Transverse colon (tissue), 4 donors: ENCODE measurements at places on chromosomes 6 and 20. TPM values are rescaled to one million over a fixed set of nuclear protein-coding genes. Genes with fewer than 3 reads are reported as not detected.

DNA sequence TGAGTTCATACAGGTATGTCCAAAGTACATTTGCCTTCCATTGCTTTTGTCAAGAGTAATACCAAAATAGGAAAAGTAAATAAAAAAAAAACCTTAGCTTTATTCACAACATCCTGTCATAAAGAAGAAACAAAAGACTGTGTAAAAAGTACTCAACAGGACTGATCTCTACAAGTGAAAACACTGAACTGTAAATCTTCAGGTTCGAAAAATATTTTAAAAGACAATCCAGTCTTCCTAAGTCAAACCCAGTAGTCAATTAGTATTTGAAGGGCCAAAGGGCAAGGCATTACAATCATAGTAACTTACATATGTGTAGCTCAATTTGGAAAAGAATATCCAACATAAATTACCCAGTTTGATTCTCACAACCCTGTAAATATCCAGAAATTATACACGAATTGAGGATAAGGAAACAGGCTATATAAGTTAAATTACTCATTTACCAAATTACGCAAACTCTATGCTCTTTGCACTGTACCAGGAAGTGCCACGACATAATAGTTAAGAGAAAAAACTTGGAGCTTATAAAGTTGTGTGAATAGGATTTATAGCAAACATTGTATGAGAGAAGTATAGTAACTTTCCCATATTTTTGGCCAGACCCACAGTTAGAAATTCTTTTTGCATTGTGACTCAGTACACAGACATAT lies 21.2 kb downstream of the PTPRK start:
- no peaks in the 10 kb centered on the region for H3K27me3 ChIP-seq
- peaks cover 44% of the 10 kb centered on the region for H3K4me1 ChIP-seq
- no peaks in the 10 kb centered on the region for H3K36me3 ChIP-seq
- peak overlapping the region; percentile 74 for H3K27ac ChIP-seq
- no peak for DNase-seq
- no peak overlapping the region for H3K4me3 ChIP-seq

DNA sequence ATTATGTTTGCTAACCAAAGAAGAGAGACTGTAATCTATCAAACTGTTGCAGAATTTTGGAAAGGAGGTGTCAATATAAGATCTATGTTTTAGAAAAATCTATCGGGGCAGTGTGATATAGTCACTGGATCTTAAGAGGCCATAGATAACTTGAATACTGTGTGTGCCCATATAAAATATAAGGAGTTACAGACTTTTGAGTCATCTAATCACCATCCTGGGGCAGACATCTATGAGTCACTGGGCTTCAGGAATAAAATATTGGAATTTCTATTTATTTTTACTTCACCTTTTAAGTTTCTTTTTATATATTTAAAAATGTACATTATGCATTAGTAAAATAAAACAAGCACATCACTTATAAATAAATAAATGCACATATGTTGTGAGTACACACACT lies 509.3 kb upstream of the MAN1A1 start:
- no peak overlapping the region for H3K4me3 ChIP-seq
- H3K4me1 ChIP-seq, result no peaks in the 10 kb centered on the region
- H3K36me3 ChIP-seq, result no peaks in the 10 kb centered on the region
- H3K27ac ChIP-seq, result no peak overlapping the region

DNA sequence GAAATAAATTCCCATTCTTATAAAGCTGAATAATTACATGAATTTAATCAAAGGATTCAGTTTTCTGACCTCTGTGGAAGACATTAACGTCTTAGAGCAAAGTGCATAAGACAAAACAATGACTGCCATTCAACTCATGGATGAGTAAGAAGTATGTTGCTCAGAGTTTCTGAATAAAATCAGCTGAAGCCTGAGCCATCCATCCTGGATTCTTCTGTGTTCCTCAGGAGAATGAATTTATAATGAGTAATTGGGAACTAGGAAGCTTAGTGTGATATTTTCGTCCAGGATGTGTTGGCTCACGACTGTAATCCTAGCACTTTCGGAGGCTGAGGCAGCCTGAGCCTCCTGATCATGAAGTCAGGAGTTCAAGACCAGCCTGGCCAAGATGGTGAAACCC lies 62.8 kb downstream of the PERP start:
- no peak overlapping the region for H3K4me3 ChIP-seq
- H3K4me1 ChIP-seq, result no peaks in the 10 kb centered on the region
- no peaks in the 10 kb centered on the region for H3K27me3 ChIP-seq

- DNase-seq, result no peak
- peaks cover 14% of the 10 kb centered on the region for H3K4me1 ChIP-seq
- H3K27me3 ChIP-seq, result no peaks in the 10 kb centered on the region
- H3K4me3 ChIP-seq, result no peak overlapping the region
- no peaks in the 10 kb centered on the region for H3K36me3 ChIP-seq
Observed at GRCh38 chr20:23065266-23066201, 16.1 kb upstream of the THBD start.

GRCh38 chr20:37990571-37991151 lies 42.6 kb downstream of the TTI1 start:
- peaks cover 5% of the 10 kb centered on the region for H3K36me3 ChIP-seq
- DNase-seq, result peak; percentile 76
- peak overlapping the region; percentile 24 for H3K27ac ChIP-seq
- no peak overlapping the region for H3K4me3 ChIP-seq
- H3K4me1 ChIP-seq, result peaks cover 42% of the 10 kb centered on the region
- no peaks in the 10 kb centered on the region for H3K27me3 ChIP-seq

- no peak for DNase-seq
- H3K27ac ChIP-seq, result no peak overlapping the region
- H3K36me3 ChIP-seq, result no peaks in the 10 kb centered on the region
- no peaks in the 10 kb centered on the region for H3K4me1 ChIP-seq
- H3K4me3 ChIP-seq, result no peak overlapping the region
Observed at GRCh38 chr20:22729616-22730236, 145.4 kb upstream of the FOXA2 start.

PSORS1C2 gene
- total RNA-seq, result not detected

GINS1 gene
- not detected for total RNA-seq

PKIB gene
- total RNA-seq, result 109 TPM

CSNK2A1 gene
- total RNA-seq, result 76.7 TPM

PTCHD4 gene
- total RNA-seq, result 0.27 TPM

- no peaks in the 10 kb centered on the region for H3K27me3 ChIP-seq
- no peak overlapping the region for H3K27ac ChIP-seq
- H3K36me3 ChIP-seq, result no peaks in the 10 kb centered on the region
- no peak overlapping the region for H3K4me3 ChIP-seq
Observed at GRCh38 chr6:126890055-126890454, 228.4 kb upstream of the RSPO3 start.

SLCO4A1 gene
- total RNA-seq, result 85.3 TPM

GNAS gene
- total RNA-seq, result 517 TPM

GRCh38 chr6:22227824-22228610 lies 68.8 kb downstream of the PRL start:
- H3K36me3 ChIP-seq, result no peaks in the 10 kb centered on the region
- no peak overlapping the region for H3K4me3 ChIP-seq
- no peaks in the 10 kb centered on the region for H3K27me3 ChIP-seq
- no peak overlapping the region for H3K27ac ChIP-seq
- no peak for DNase-seq

GRCh38 chr6:150739711-150740349 lies 125.7 kb upstream of the MTHFD1L start:
- no peaks in the 10 kb centered on the region for H3K27me3 ChIP-seq
- DNase-seq, result no peak
- no peaks in the 10 kb centered on the region for H3K36me3 ChIP-seq
- H3K4me1 ChIP-seq, result no peaks in the 10 kb centered on the region
- no peak overlapping the region for H3K27ac ChIP-seq

SLC4A11 gene
- 0.64 TPM for total RNA-seq

CLPSL1 gene
- not detected for total RNA-seq

DNA sequence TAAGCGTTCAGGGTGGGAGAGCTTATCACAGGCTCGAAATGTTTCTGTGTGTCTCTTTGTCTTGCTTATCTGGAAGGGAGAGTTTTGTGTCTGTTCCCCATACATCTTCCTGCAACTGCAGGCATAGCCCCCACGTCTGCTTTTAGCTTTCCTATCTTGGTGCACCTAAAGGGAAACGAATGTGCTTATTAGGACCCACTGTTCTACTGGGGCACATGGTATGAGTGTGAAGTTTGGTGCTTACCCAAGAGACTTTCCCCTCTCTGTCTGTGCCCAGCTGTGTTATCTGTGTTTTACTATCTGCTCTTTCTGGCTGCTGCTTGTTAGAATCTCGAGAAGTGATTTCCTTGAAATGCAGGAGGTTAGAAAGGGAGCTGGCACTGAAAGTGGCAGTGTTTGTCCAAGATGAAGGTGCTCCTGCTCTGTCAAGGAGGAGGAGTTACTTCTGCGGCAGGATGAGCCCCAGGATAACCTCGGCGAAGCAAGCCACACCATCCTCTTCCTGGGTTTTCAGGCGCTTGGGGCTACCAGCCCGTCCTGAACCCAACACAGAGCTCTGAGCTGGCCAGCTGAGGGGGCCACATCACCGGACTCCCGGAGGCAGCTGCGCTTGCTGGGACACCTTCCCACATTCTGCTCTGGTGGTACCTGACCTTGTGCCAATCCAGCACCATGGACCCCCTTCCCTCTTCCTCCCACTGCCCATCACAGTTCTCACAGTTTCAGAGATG lies 23.4 kb downstream of the DYNLT1 start:
- no peak for DNase-seq
- no peaks in the 10 kb centered on the region for H3K36me3 ChIP-seq
- no peak overlapping the region for H3K4me3 ChIP-seq
- H3K4me1 ChIP-seq, result peaks cover 5% of the 10 kb centered on the region

- H3K36me3 ChIP-seq, result no peaks in the 10 kb centered on the region
Observed at GRCh38 chr6:107064579-107065065, 36.6 kb downstream of the MTRES1 start.

DNA sequence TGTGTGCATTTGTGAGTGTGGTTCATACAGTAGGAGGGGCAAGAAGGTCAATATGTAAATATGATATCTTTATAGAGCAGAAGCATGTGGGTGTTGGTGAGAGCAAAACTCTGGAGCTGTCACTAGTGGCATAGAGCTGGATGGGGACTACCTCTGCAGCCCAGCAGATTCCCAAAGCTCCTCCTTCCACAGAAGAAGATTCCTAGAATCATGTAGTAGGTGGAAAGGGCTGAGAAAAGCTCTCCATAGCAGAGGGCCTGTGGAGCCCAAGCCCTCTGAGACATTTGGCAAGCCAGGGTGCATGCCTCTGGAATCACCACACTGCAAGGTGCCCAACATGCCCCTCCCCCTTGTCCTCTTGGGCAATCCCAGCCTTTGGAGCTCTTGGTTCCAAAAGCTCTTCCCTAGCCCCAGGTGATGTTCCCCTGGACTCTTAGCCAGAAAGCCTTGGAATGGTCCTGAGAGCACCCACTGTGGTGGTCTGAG lies 233.2 kb downstream of the LRFN2 start:
- H3K36me3 ChIP-seq, result no peaks in the 10 kb centered on the region
- no peak for DNase-seq
- H3K4me1 ChIP-seq, result no peaks in the 10 kb centered on the region
- no peaks in the 10 kb centered on the region for H3K27me3 ChIP-seq

IL17A gene
- not detected for total RNA-seq

DNA sequence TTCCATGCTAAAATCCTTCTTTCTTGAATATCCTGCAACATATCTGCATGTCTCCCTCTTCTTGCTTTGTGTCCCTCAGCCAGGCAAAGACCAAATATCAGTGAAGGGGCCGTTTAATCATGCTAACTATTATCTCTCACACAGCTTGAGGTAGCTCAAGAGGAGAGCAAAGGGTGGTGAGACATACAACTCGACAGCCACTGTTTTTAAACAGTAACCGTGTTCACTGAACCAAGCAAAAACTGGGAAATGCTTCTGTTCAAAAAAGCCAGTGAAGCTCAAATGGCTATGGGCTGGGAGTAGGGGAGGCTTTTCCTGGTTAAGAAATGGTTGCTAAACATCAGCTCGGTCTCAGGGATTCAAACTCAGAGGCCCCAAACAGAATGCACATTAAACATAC lies 83.4 kb downstream of the MAP7 start:
- H3K4me1 ChIP-seq, result peaks cover 9% of the 10 kb centered on the region
- H3K27me3 ChIP-seq, result no peaks in the 10 kb centered on the region
- no peak overlapping the region for H3K27ac ChIP-seq
- no peak for DNase-seq
- H3K36me3 ChIP-seq, result no peaks in the 10 kb centered on the region

STX11 gene
- total RNA-seq, result 3.0 TPM

GRCh38 chr20:53800883-53801604 lies 207.4 kb upstream of the ZNF217 start:
- H3K27ac ChIP-seq, result peak overlapping the region; percentile 76
- peaks cover 55% of the 10 kb centered on the region for H3K4me1 ChIP-seq
- no peak overlapping the region for H3K4me3 ChIP-seq
- H3K27me3 ChIP-seq, result no peaks in the 10 kb centered on the region
- no peaks in the 10 kb centered on the region for H3K36me3 ChIP-seq

DNA sequence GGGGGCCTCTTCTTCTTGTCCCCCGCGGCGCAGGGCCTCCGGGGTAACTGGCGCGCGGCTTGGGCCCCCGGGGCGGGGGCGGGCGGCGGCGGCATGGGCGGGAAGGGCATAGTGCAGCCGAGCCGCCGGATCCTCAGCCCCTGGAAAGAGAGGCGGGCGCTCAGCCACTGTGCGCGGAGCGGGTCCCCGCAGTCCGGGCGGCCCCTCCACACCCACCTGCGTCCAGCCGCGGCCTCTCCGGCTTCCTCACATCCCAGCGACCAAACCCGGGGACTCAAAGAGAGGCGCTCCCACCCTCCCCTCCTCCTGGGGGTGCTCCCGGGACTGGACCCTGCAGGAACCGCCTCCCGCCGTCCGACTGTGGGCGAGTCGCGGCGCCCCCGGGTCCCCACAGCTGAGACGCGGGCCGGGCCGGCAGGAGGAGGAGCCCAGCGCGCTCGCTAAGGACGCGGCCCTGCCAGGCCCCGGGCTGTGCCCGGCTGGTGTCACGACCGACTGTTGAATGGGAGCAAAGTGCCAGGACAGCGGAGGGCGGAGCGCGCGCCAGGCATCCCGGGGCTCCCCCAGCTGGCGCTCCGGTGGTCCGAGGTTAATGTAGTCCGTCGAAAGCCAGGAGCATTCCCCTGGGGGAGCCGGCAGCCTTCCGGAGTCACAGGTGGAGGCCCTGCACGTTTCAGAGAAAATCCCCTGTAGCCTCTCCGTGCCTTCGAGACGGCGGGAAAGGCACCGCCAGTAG lies at the start of gene PRR18:
Gene PRR18, minus strand, starts transcription at position 360 of the 736 bp plus-strand sequence. Its CDS starts 250 bp downstream, at position 110.
- H3K4me1 ChIP-seq, result peaks cover 17% of the 10 kb centered on the region
- no peak within 1 kb of the TSS for H3K27ac ChIP-seq
- no peak for DNase-seq
- H3K36me3 ChIP-seq, result no peaks in the 10 kb centered on the region
- peak within 1 kb of the TSS; percentile 23 for H3K4me3 ChIP-seq
